Stimulated activated CD8-positive, alpha-beta memory T cell treated with anti-CD3 and anti-CD28 coated beads, Interleukin-15, amount 100 ng/mL, for 24 hours (primary cell): ENCODE measurements at places on chromosomes 7 and 10.

GRCh38 chr10:4254101-4254994 is 469.3 kb upstream of the KLF6 start:
- DNase-seq: no peak

DNA sequence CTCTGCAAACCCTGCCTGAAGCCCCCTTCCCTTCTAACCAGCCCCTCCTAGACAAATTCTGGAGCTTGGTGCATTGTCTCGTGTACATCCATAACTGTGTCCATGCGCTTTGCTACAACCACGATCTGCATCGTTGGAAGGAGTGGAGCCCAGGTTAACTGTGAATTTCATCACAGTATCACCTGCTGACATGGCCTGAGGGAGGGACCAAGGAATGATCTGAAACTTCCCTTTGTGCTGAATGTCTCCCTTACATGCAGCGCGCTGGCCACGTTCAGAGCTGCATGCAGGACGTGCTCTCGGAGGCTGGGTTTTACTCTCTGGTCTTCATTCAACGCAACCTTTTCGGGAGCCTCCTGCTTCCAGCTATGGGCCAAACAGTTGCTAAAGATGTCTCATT is 222.3 kb downstream of the CUX1 start:
- DNase-seq: no peak

DNA sequence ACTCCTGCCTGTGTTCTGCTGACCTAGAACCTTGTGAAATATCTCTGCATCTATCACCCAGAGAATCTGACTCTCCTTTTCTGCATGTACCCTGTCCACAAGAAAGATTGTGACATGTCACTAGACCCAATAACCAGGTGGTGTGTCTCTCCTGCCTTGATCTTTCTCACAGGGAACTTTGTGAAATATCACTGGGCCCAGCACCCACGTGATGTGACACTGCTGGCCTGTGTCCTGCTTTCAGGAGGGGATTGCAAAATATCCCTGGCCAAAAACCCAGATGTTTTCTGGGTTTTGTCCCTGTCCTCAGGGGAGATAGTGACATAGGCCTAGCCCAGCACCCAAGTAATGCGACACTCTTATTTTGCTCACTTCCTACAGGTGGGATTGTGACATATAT is 10.1 kb upstream of the ZNF107 start:
- no peak for DNase-seq

GRCh38 chr10:111151595-111152307 is 74.9 kb downstream of the ADRA2A start:
- DNase-seq: no peak

- DNase-seq: no peak
These were observed 23.0 kb downstream of the TCF7L2 start for GRCh38 chr10:112973046-112973445.

DNA sequence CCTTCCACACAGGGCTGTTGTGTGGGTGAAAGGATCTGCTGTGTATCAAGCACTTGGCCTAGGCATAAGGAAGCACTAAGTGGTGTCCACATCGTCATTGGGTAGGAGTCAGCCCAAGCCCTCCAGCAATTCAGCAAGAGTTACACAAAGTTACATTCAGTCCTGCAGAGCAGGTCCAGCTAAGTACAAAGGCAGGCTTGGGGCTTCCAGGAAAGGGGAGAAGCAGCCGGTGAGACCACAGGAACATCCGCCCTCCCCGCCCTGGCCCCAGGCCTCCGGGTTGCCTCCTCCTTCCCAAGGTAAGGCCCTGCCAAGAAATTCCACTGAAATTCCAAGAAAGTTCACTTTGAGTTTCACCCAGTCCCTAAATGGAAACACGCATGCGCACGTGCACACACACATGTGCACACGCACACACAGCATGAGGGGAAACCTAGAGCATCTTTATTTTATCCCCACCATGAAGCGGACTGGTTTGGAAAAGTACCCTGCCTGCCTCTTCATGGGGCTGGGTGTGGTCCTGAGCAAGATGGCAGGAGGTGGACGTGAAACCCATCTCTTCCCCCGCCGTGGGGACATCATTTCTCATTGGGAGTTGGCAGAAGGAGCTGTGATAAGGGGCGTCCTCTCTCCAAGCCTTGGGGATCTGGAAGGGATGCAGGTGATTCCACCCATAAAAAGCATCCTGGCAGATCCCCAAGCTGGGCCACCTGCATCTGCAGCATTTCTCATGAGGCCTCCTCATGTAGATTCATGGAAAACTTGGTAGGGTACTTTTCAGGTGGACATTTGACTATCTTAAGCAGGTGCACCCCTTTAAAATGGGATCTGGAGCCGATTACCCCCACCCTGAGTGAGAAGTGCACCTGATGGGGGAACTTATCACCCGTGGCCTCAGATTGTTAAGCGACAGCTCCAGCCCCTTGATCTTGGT is 69.1 kb upstream of the NANOS1 start:
- DNase-seq: no peak

DNA sequence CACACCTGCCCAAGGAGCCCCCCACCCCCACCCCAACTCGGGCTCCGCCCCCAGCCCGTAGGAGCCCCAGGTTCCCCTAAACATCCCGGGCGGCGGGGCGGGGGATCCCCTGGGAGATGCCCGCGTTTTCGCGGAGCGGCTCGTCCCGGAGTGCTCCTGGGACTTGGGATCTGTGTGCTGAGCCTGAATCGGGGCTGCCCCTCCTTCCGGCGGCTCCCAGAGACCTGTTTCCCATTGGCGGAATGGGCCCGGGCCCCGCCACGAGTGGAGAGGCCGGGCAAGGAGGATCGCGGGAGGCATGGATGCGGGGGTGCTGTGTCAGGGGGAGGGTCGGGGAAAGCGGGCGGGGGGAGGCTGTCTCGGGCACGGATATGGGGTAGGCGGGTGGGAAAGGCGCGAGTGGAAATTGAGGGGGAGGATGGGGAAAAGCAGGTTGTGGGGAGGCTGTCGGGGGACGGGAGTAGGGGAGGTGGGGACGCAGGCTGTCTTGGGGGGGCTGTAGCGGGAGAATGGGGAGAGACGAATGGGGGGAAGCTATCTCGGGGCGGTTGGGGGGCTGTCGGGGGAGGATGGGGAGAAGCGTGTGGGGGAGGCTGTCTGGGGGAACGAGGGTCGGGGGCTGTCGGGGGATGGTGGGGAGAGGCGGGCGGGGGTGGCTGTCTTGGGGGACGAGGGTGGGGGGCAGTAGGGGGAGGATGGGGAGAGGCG is 572 bp upstream of the BHLHA15 start:
- no peak for DNase-seq

DNA sequence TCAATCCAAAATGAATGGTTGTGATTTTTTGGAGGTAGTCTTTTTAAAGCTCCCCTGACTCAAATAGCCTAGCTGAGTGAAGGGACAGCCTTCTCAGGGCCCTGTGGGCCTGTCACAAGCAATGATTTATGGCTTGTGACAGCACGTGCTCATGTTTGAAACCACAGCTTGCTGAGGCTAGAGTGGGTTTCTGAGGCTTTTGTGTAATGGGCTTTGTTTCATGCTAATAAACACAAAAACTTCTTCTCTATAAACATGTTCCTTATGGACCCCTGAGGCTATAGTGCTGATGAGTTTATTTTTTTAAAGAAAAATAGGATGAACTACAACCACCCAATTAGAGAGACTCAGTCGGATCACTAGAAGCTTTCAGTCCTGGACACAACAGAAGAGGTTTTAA is 36.1 kb upstream of the BET1 start:
- no peak for DNase-seq

- DNase-seq: no peak
These were observed 201.9 kb downstream of the MALRD1 start for GRCh38 chr10:19250546-19250945.

DNA sequence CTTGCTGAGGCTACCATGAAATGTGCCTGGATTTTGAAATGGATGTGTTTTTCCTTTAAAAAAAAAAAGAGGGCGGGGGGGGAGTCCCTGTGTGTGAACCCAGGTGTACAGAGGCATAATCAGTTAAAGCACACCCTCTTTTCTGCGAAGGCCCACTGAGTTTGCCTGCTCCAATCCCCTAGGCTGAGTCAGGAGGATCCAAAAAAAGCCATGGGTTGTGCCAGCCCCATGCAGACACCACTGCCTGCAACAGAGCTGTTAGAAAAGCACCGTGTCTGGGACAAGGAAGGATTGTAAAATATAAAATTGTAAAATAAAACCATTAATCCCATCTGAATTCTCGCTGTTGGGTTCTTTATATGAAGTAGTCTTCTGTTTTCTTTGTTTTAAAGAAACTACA is 217.9 kb downstream of the ADAM12 start:
- DNase-seq: no peak

- peak; percentile 12 for DNase-seq
These were observed 817 bp downstream of the MLLT10 start for GRCh38 chr10:21534604-21535493.

- DNase-seq: no peak
These were observed 95.4 kb downstream of the FAM53B start for GRCh38 chr10:124648738-124649137.

DNA sequence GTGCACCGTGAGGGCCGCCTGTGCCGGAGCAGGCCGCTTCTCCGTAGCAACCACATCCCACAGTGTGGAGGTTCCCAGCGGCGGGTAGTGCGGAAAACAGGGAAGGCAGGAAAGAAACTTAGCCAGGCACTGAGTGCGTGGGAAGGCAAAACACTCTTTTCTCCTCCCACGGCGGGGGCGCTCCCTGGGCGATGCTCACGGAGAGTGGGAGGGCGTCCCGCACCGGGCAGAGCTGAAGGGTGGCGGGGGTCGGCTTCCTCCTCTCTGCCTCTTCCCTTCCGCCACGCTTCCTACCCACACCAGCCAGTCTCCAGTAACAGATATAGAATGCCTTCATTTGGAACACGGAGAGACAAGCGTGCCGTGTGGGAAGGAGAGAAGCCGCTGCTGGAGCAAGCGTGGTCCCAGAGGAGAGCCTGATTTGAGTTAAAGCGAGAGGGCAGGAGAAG is 252.5 kb downstream of the PAXIP1 start:
- DNase-seq: no peak

GRCh38 chr7:80499350-80499953 is 12.4 kb downstream of the GNAT3 start:
- DNase-seq: no peak

- DNase-seq: no peak
These were observed 19.5 kb downstream of the TSPAN33 start for GRCh38 chr7:129163875-129164544.

- no peak for DNase-seq
These were observed 6.5 kb downstream of the FOXL3 start for GRCh38 chr7:296373-296945.

DNA sequence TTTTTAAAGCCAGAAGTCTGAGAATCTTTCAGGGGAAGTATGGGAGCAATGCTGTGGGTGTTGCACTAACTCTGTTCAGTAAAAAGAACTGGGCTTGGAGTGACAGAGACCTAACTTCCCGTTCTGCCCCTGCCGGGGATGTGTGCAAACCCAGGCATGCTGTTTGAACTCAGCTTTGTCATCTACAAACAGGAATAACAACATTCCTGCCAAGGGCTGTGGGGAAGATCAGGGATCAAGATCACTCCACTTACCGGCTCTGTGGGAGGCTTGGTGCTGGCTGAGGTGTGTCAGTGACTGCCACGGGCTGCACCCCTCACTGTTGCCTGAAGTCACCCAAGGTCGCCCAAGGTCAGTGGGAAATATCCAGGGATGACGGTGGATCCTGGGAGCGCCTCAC is 23.1 kb upstream of the DRGX start:
- DNase-seq: no peak

DNA sequence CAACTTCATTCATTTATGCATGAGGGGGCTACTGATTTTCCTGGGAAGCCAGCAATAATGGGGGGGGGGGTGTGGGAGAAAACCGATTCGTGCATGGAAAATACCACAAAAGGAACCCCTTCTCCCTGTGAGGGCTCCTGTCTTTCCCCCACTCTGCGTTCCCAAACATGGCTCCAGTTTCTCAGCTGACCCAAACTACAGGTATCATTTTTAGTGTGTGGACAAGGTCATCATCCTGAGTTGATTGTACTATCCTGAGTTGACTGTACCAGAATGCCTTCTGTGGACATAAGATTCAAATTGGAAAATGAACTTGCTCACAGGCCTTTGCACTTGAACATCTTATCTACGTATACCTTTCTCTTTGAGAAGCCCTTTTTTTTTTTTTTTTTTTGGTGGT is 49.9 kb downstream of the ZRANB1 start:
- no peak for DNase-seq

DNA sequence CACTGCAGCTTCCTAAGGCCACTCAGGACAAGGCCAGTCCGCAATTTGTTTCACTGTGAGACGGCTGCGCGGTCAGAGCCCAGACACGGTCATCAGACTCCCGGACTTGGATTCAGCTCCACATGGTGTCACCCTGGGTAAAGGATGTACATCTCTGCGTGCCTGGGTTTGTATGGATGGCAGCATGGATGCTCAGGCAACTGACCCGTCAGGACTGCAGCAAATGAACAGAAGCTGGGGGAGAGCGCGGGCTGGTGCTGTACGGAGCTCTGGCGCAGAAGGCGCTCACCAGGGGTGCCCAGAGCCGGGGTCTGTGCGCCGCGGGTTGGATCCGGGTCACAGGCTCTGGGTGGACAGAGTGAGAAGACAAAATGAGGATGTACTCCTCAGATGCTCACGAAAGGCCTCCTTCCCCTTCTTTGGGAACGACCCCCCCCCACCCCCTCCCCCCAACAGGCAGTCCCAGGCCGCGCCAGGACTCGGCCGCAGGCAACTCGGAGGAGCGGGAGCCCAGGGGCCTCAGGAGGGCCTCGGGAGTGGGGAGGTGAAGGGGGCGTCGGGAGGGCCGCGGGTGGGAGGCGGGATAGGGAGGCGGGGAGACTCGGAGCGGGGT is 92.4 kb downstream of the CXCL12 start:
- no peak for DNase-seq

DNA sequence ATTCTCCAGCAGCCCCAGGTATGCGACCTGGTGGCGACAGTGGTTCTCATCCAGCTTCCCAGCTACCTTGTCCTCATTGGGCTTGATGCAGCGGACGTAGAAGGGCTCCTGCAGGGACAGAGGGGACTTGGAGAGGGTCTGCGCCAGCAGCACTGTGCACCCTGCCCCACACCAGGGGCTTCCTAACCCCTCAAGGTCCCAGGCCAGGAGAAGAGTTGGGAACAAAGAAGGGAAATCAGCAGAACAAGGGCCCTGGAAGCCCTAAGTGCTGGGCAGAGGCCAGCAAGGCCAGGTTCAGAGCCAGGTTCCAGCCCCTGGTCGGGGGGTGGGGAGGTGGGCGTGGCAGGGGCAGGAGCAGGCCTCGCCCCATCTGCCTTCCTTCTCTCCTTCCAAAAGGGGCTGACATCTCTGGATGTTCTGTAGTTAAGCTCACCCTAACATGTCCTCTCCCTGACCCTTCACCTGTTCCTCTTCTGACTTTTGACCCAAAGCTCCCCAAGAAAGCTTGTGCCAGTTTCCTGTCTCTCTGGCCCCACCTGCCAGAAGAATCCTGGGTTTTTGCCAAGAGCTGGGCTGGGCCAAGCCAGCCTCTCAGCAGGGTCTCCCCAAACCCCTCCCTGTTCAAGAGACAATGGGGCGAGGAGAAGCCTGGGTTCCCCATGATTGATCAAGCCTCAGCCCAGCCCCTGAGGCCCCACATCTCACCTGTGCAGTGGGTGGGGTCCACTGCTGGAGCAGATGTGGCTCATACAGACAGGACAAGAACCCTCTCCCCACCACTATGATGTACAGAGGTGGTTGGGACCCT is 11.9 kb downstream of the MYO1G start:
- DNase-seq: no peak

DNA sequence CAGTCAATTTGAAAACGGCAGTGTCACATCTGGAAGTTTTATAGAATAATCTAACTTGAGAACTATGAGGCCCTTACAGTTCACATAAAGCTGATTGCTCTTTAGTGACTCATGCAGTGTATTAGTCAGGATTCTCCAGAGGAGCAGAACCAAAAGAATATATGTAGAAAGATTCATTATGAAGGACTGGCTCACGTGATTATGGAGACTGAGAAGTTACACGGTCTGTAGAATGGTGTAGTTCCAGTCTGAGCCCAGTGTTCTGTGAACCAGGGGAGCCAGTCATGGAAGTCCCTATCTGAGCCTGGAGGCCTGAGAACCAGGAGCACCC is 21.5 kb downstream of the RBM33 start:
- DNase-seq: no peak
